H1 (cell line): ENCODE measurements at places on chromosomes 3 and 15.

GRCh38 chr3:143118630-143119008 lies 952 bp upstream of the CHST2 start:
- DNase-seq = no peak

GRCh38 chr3:100500320-100500880 lies 8.0 kb downstream of the TMEM45A start:
- DNase-seq = no peak

- no peak for DNase-seq
These were observed 4.0 kb upstream of the ZNF639 start for GRCh38 chr3:179318876-179319275.

GRCh38 chr3:155449613-155450267 lies 156.3 kb upstream of the STRIT1 start:
- DNase-seq = no peak

- no peak for DNase-seq
These were observed 89.7 kb upstream of the GK5 start for GRCh38 chr3:142315083-142315482.

GRCh38 chr3:100708644-100708988 lies 678 bp upstream of the TFG start:
- DNase-seq = no peak

- no peak for DNase-seq
These were observed 28.2 kb downstream of the NEK4 start for GRCh38 chr3:52742418-52743041.

DNA sequence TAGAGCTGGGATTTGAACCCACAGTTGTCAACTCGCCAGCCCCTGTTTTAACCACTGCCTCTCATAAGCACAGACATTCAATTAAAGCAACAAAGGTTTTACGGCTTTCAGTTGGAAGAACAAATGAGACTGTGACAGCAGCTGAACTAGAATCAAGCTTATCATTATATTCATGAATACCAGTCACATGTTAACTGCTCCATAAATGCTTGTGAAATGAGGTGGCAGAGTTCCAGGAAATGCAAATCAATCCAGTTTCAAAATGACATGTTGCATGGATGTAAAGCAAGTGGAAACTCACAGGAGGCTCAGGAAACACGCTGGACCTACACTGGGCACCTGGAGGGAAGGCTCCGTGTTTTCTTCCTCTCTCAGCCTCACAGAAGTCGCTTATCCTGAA lies 3.9 kb downstream of the GP5 start:
- no peak for DNase-seq

GRCh38 chr3:28280781-28281180 lies 39.4 kb downstream of the CMC1 start:
- no peak for DNase-seq

GRCh38 chr3:47761046-47761445 lies 20.6 kb downstream of the SMARCC1 start:
- no peak for DNase-seq
